ENCODE measurements at places on chromosomes 2 and 18. TPM values are rescaled to one million over a fixed set of nuclear protein-coding genes. Genes with fewer than 3 reads are reported as not detected.

DNA sequence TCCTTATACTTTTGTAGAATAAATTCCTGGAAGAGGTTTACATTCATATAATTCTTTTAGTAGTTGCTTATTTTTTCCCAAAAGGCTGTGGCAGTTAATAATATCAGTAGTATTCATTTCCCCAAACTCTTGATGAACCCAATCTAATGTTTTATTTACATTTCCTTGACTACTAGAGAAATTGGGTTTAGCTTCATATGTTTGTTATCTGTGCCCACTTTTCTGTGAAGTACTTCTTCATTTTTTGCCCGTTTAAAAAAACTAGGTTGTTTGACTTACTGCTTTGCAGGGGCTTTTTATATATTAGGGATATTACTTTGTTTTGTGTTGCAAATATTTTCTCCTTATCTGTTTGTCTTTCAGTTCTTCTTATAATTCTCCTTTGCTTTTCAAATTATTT lies 17.2 kb downstream of the RALB start:
- no peak for DNase-seq

DNA sequence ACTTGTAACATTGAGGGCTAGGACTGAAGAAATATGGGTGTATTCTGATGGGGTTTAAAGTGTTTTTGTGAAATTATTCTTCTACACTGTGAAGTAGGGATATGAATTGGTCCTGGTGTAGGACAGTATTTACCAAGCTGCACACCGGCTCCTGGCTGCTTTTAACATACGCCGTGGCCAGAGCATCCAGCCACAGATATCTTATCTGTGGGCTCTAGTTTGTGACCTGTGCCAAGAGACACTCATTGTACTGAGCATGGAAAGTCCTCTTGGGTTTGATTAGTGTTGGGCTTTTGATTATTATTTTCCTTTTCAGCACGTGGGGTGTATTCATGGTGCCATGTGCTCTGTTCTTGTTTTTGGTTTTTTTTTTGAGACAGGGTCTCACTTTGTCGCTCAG lies 8.0 kb downstream of the USP39 start:
- DNase-seq: no peak

GRCh38 chr2:188984065-188984491 lies 9.9 kb downstream of the COL3A1 start:
- DNase-seq: no peak

- DNase-seq: no peak
These were observed 880.7 kb downstream of the SUCLG1 start for GRCh38 chr2:83578405-83578804.

DNA sequence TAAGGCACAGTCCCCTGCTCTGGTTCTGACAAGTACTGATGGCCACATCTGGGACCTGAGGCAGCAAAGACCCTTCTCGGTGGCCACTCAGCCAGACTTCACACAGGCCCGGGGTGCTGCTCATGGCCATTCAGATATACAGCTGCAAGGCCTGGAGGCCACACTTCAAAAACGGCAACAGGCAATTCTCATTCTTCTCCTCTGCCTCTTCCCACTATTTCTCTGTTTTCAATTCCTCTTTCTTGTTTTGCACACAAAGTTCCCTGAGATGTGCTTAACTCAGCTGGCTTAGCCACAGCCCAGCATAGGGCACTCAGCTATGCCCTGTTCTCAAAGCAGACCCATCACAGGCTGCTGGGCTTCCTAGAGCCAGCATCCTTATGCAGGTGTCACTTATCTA lies 29.9 kb downstream of the PTPN18 start:
- no peak for DNase-seq

GRCh38 chr18:44651478-44651877 lies 29.2 kb upstream of the SETBP1 start:
- DNase-seq: no peak

- DNase-seq: peak; percentile 61
These were observed 69.9 kb upstream of the MCFD2 start for GRCh38 chr2:46985512-46985911.

GRCh38 chr2:63059793-63060471 lies 9.3 kb downstream of the OTX1 start:
- DNase-seq: no peak

DNA sequence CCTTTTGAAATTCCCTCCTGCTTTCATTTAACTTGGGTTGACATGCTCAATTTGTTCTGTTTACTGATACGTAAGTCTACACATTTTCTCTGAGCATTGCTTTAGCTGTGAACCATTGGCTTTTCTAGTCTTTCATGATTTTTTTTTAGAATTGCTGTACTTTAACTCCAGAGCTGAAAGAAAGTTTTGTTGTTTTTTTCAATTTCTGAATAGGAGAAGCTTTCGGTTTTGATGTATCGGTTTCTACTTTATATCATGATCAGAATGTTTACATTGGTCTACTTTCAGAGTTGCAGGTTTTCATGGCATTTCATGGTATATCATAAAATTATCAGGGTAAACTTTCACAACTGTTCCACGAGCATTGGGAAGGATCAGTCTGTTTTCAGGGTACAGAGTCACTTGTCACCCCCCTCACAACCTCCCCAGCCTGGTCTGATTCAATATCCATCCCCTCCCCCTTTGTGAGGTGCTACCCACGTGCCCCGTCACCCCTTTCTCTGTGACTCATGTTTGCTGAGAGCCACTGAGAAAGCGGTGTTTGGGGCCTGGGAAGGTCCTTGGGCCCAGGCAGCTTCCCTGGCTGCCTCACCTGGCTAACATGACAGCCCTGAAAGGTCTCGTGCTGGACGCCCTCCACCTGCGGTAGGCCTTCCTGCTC lies 7.0 kb downstream of the ASTL start:
- DNase-seq: peak; percentile 29

DNA sequence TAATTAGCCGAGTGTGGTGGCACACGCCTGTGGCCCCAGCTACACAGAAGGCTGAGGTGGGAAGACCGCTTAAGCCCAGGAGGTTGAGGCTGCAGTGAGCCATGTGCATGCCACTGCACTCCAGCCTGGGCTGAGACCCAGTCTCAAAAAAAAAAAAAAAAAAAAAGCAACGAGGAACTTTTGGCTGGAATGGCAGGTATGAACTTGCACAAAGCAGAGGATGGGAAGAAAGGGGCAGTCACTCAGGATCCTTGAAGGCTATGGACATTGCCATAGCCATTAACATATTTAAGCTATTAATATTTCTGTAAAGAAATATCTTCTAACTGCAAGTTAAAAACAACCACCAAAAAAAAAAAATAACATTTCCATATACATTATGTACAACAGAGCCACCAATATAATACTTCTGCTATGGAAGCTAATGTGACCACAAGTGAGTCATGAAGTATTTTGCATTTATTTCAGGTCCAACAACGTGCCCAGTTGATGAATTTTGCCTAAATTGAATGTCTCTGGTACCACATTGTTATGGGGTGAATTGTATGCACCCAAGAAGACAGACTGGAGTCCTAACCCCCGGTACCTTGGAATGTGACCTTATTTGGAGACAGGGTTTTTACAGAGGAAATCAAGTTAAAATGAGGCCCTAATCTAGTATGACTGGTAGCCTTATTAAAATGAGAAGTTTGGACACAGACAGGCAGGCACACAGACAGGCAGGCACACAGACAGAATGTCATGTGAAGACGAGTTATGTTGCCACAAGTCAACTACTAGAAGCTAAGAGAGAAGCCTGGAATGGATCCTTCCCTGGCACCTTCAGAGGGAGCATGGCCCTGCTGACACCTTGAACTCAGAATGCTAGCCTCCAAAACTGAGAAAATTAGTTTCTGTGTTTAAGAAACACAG lies 102.8 kb downstream of the RBMS1 start:
- no peak for DNase-seq

The MATN3 gene
- total RNA-seq: not detected

The ANO7 gene
- 3.6 TPM for total RNA-seq

The LINC00305 gene
- not detected for total RNA-seq

The SP9 gene
- total RNA-seq: not detected

The CREG2 gene
- not detected for total RNA-seq

The RTP5 gene
- not detected for total RNA-seq

The MYO5B gene
- total RNA-seq: 0.78 TPM

Data from activated naive CD8-positive, alpha-beta T cell treated with anti-CD3 and anti-CD28 coated beads for 36 hours (primary cell).